Fibroblast of skin of abdomen (primary cell): ENCODE measurements at places on chromosomes 4 and X.

- no peak for DNase-seq
These were observed 23.3 kb downstream of the F8A3 start for GRCh38 chrX:155434906-155435743.

GRCh38 chrX:23344238-23344903 lies 9.7 kb downstream of the PTCHD1 start:
- DNase-seq: no peak

DNA sequence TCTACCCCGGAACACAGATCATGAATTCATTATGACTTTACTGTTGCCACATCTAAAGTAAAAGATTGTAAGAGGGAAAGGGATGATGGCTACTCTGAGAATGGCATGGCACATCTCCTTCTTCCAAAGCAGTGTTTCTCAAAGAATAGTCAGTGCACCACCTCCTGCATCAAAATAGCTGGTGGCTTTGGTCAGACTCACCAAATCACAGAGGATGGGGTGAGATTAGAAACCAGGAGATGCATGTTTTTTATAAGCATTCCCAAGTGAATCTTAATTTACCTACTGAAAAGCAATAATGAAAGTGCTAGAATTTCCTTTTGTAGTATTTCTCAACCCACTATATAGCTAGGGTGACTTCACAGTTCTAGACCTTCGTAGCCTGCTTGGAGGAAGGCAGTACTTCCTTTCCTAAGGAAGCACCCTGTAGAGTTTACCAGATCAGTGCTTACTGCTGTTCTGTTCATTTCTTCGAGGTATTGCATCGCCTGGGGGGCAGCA lies 340.8 kb upstream of the KLF3 start:
- DNase-seq: peak; percentile 50

GRCh38 chr4:154329268-154329868 lies 162.2 kb downstream of the DCHS2 start:
- peak; percentile 30 for DNase-seq

DNA sequence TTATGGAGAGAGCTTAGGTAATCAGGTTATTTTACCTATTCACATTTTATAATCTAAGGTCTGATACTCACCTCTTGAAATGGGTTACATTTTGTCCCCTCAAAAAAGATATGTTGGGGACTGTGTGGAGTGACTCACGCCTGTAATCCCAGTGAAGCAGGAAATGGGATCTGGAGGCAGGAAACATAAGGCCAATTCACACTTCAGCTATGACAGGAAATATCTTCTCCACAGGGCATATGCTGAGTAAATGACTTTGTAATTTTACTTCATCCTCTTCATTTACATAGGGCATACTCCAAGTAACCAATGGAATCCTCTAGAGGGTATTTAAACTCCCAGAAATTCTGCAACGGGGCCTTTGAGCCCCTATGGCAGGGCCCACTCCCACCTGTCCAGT lies 54.8 kb upstream of the ZMAT1 start:
- DNase-seq: peak; percentile 8

GRCh38 chr4:137310593-137311490 lies 221.5 kb downstream of the PCDH18 start:
- DNase-seq: peak; percentile 92

DNA sequence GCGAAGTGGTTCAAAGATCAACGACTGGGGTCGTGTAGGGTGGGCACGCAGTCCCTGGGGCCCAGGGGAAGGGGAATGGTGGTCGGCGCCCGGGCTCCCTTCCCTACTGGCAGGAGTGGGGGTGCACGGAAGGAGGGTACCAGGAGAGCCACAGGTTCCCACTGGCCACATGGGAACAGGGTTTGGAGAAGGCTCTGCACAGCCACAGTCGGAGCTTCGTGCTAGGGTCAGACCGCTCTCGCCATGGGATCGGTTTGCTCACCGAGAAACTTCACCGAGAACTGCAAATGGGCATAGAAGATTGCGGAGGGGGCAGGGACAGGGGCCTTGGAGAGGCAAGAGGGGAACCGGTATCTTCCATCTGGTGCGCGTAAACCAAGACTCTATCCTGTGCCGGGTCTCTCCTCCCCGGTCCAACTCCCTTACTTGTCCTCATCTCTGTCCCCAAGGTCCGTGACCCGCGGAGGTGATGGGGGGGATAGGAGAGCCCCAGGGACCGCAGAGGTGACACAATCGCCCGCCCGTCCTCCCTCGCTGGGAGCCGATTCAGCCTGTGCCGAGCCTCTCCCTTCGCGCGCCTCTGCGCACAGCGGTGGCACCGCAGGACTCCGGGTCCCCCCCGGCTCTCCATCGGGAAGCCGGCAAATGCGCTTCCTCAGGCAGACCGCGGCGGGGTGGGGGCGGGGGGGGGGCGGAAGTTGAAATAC lies 1.0 kb downstream of the SCD5 start:
- no peak for DNase-seq

- no peak for DNase-seq
These were observed 23.6 kb downstream of the FAM199X start for GRCh38 chrX:104189837-104190236.

- no peak for DNase-seq
These were observed 57.0 kb upstream of the PLAC8 start for GRCh38 chr4:83171436-83172039.

DNA sequence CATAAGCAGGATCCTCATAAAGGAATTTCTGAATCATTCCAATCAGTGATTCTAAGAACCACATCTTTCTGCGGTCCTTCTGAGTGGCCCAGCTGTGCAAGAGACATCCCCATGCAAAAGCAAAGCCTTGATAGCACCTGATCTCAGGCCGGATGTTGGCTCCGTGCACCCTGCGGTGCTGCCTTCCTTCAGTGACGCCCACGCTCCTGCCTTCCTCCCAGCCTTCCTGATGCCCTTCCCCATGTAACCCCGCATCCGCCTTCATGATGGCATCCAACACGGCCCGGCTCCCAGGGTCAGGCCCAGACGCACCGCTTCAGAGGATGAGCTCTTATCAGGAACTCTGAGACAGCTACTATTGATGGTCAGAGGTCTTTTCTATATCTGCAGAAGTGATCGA lies 20.4 kb upstream of the CYP4V2 start:
- DNase-seq: no peak

DNA sequence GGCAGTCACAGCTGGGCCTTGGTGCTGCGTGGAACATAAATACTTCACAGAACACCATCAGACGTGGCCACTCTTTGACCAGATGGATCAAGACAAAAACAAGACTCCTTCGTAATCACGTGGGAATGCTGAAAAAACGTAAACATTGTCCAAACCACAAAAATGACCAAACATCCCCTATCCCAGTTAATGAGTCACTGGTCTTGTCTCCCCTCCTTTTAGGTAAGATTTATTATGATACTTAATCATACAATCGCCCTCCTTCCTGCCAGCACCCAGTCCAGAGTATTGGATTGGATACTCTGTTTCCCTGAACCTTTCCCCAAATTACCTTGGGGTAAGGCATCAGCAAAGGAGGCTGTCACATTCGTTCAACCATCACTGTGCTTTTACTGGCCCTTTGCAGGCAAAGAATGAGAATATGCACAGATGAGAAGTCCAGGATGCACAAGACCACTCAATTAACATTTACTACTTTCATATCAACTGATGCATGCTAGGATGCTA lies 601 bp upstream of the TCEANC start:
- peak; percentile 91 for DNase-seq

- no peak for DNase-seq
These were observed 78.2 kb downstream of the FAM47A start for GRCh38 chrX:34053931-34054330.

GRCh38 chr4:184419976-184420375 lies 54.4 kb downstream of the IRF2 start:
- no peak for DNase-seq

- no peak for DNase-seq
These were observed 104.1 kb downstream of the FIP1L1 start for GRCh38 chr4:53481586-53481985.

DNA sequence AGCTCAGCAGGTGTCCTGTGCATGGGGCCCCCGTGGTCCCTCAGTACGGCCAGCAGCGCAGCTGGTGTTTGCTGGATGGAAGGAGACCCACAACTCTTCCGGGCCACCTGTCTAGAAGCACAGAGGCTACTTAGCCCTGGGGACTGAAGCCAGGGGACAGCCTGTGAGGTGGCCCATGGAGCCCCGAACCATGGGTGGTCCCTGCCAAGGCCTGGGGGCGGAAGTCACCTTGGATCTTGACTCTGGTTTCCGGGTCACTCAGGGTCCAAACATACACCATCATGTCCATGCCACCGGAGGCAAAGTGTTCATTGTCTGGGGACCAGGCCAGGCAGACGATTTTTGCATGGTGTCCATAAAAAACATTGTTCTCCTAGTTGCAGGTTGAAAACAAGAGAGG lies 39.5 kb downstream of the WDR1 start:
- DNase-seq: no peak

- DNase-seq: no peak
These were observed 153.4 kb upstream of the ARSJ start for GRCh38 chr4:114132830-114133229.

GRCh38 chrX:122220644-122221373 lies 963.3 kb upstream of the GRIA3 start:
- no peak for DNase-seq

DNA sequence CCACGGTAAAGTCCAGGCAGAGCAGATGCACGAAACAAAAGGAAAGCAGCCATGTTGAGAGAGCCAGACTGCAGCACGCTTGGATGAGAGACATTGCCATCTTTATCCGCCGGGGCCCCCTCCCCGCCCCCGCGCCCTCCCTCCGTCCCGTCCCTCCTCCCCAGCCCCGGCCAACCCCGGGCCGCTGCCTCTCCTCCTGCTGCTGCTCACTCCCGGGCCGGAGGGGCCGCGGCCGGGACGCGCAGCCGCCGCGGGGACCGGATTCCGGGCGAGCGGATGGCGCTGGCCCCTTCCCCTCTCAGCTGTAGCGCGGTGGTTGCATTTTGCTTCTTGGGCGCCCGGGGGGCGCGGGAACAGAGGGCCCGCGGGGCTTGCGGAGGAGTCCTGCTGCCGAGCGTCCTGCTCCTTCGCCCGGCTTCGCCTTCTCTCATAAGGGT lies 542 bp downstream of the RNF150 start:
- DNase-seq: peak; percentile 43

GRCh38 chr4:104976262-104976661 lies 170.4 kb upstream of the TET2 start:
- DNase-seq: no peak

- DNase-seq: peak; percentile 2
These were observed 72.9 kb downstream of the FAM9B start for GRCh38 chrX:8960957-8961468.

- DNase-seq: no peak
These were observed 279.0 kb downstream of the SPRY1 start for GRCh38 chr4:123675567-123675966.

GRCh38 chr4:148415500-148415899 lies 26.7 kb downstream of the NR3C2 start:
- no peak for DNase-seq

- peak; percentile 88 for DNase-seq
These were observed 562.4 kb downstream of the TLL1 start for GRCh38 chr4:166435449-166435848.

GRCh38 chr4:8534129-8534528 lies 46.1 kb upstream of the GPR78 start:
- no peak for DNase-seq
